Muscle of back (tissue), 13 donors: ENCODE measurements at places on chromosomes 5 and 9.

DNA sequence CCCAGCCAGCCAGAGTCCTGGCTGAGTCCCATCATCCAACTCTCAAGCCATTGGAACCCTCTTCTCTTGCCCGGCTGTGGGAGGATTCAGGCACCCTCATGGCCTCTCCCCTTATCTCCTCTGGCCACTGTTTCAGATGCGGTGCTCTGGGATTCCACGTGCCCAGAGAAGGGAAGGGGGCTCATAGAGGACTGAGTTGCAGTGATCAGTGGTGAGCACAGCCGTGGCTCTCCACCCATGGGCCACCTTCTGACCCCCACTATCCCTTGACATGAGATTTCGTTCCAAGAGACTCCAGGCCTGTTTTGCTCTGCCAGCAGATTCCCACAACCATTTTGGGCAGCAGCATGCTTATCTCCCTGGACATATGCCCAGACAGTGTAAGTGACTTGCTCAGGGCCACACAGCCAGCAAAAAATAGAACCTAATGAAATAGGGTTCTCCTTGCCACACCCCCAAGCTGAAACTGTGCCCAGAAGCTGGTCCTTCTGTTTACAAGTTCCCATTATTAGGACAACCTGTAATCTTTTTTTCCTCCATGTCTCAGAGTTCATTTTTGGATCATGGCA, 2.7 kb downstream of the GPX3 start:
- no peak for DNase-seq

DNA sequence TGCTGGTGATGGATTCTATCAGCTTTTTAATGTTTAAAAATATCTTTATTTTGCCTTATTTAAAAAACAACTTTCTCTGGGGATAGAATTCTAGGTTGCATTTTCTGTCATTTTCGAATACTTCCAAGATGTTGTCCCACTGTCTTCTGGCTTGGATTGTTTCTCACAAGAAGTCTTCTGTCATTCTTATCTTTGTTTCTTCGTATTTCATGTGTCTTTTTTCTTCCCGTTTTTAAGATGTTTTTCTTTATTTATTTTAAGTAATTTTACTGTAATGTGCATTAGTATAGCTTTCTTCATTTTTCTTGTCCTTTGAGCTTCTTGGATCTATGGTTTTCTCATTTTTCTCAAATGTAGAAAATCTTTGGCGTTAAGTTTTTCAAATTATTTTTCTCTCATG, 19.1 kb downstream of the STX17 start:
- no peak for DNase-seq

DNA sequence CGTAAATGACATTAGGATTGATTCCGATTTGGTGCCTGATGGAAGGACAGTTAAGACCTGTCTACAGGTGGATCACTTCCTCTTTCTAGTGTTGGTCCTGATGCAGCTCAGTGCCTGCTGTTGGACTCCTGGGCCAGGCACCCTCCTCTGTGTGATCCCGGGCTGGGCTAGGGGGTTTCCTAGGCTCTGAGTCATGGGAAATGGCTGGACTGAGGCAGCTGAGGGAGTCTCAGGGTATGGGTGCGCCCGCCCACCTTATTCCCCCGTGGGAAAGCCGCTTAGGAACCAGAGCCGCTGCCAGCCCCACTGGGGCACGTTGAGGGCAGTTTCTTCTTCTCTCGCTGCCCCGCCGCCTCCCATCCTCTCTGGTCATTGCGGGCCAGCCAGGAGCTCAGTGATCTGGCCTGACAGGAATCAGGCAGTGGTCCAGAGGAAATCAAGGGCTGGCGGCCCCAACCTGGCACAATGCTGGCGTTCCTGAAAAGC, 12.9 kb downstream of the TCF7 start:
- DNase-seq = no peak

- DNase-seq = peak; percentile 60
These were observed 55.6 kb upstream of the LMX1B start for GRCh38 chr9:126558051-126558665.

GRCh38 chr5:29516224-29516623, 1677.3 kb upstream of the CDH6 start:
- DNase-seq = no peak

DNA sequence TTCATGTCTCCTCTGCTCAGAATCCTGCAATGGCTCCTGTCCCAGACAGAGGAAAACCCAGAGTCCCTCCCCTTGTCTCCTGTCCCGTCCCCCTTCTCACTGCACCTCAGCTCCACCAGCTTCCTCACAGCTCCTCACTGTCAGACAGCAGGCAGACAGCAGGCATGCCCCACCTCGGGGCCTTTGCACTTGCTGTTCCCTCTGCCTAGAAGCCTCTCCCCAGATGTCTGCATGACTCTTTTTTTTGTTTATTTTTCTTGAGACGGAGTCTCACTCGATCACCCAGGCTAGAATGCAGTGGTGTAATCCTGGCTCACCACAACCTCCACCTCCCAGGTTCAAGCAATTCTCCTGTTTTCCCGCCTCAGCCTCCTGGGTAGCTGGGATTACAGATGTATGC, 8.8 kb upstream of the SLC6A7 start:
- DNase-seq = no peak

DNA sequence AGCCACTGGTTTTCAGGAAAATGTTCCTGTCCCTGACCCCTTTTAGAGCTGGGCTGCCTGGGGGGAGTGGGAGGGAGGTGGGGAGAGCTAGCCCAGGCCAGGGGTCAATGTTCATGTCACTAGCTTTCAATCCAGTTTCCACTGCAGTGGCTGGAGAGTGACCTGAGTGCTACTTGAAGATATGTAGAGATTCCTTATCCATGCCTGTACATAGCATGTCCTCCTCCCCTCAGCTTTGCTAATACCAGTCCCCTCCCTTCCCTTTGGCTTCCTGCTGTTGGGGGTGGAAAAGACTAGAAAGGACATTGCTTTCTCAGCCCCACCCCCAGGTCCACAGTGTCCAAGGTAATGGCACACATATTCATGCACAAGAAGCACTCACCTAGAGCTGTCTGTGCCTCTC, 7.8 kb downstream of the DNAJB5 start:
- no peak for DNase-seq

- DNase-seq = no peak
These were observed 71.0 kb upstream of the ICE1 start for GRCh38 chr5:5351288-5351979.

GRCh38 chr9:37908283-37908682, 4.4 kb upstream of the SLC25A51 start:
- no peak for DNase-seq

- DNase-seq = peak; percentile 3
These were observed 751.6 kb downstream of the TLR4 start for GRCh38 chr9:118455788-118456187.

GRCh38 chr9:21889673-21890072, 87.2 kb downstream of the MTAP start:
- no peak for DNase-seq

DNA sequence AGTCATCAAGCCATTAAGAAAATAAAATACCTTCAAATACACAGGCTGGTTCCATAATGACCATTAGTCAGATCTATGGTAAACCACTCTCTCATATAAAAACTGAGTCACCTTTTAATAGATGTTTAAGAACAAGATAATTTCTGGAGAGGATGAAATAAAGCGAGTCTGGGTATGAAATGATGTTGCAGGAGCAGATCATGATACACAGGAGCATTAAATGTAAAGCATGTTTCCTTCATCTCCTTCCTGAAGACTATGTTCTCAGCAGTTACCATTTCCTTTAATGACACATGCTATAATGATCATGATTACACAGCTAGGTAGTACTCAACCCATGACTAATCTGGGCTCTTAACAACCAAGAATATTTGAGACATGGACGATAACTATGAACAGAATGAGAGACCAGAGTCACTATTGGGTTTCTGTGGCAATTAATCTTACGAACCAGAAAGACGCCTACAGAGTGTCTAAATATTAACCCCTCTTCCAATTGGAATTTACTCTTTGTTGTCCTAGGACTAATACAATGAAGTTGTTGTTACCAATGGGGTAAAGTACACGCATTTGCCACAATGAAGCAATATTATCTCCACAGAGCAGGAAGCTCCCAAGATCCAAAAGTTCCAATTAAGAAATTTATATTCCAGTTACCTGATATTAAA, 105.6 kb downstream of the NR6A1 start:
- DNase-seq = no peak

GRCh38 chr9:36876056-36876455, 158.0 kb downstream of the PAX5 start:
- no peak for DNase-seq

DNA sequence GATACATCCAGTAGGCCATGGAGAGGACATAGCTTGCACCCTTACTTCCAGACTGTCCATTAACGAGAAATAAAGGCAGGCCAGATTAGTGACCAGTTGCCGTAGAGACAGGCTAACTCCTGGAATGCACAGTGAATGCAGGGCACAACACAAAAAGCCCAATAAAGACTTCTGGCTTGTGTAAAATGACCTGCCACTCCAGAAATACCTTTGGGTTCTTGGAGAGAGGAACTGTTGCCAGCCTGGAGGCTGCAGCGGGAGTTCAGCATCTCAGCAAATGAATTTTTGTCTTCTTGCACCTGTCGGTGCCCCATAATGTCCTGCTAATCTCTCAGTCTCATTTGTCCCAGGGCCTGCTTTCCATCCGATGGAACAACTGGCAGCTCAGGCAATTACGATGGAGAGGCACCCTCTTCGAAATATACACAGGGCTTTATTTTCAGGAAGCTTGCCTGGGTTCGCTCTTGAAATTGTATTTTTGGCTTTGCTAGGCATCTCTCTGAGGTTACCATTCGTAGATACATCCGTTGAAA, 538.8 kb upstream of the ZNF462 start:
- DNase-seq = no peak

GRCh38 chr5:59583151-59583809, 310.2 kb downstream of the PDE4D start:
- no peak for DNase-seq

DNA sequence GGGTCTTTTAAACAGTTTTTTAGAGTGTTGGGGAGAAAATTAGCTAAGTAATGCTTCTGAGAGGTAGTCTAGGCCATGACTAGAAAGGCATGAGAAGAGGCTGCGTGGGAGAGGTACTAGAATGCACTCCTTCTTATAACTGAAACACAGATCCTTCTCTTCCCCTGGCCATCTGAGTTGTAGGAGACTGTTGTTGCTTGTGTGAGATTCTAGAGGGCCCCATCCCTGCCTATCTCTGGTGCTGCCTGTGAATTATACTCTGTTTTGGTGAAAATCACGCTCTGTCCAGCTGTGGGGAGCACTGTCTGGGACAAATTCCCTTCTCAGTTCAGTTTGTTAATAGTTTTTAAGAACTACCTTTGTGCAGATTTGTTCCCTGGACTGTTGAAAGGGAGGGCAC, 37.5 kb downstream of the MAP1B start:
- DNase-seq = no peak

DNA sequence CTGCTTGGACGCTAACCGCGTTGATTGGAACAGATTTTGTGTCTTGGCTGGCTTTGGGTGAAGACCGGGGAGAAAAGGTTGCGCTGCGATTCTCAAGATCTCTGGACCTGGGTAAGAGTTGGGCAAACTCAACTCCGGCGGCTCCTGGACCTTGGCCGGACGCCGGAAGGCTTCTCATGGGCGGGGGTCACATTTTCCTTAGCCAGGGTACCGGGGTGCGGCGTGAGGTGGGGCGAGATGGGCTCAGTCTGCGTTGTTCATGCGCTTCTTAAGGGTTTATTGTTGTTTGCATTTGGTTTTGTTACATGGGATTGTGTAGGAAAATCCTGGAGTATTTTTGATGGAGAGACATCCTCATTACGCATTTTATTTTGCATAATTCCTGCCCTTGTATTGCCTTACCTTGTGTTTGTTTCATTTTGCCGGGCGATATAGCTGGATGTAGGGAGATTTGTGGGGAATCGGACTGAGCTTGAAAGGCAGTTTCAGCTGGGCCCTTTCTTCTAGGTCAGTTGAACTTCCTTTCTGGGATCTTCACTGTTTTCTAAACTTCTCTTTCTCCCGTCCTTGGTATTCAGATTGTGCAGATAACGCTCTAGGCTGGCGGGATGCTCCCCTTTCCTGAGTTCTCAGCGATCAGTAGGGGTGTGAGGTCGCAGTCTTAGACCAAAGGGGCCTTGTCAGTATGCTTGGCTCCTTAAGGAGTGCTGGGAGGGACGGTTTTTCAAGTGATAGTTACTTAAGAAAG, 524 bp downstream of the MEGF10 start:
- no peak for DNase-seq

- no peak for DNase-seq
These were observed 413.5 kb upstream of the ZNF462 start for GRCh38 chr9:106449336-106449927.

GRCh38 chr9:92253656-92254055, 39.8 kb downstream of the IARS1 start:
- no peak for DNase-seq

DNA sequence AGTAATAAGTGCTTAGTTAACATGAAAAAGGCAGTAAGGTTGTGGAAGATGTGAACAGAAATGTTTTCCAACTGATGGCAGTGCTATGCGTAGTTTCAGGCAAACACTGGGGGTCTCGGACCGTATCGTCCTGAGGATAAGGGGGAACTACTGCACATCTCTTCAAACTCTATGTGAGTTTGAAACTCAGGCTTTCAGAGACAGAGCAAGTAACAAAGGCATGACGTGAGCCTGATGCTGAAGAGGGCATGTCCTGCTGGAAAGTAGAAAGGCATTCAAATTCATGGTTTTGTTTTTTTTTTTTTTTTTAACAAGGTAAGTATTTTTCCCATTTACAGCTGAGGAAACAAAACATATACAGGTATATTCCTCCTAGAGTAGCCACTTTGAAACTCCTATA, 59.9 kb downstream of the TRIM36 start:
- DNase-seq = no peak

- peak; percentile 23 for DNase-seq
These were observed 144.3 kb downstream of the MUSK start for GRCh38 chr9:110812886-110813285.

DNA sequence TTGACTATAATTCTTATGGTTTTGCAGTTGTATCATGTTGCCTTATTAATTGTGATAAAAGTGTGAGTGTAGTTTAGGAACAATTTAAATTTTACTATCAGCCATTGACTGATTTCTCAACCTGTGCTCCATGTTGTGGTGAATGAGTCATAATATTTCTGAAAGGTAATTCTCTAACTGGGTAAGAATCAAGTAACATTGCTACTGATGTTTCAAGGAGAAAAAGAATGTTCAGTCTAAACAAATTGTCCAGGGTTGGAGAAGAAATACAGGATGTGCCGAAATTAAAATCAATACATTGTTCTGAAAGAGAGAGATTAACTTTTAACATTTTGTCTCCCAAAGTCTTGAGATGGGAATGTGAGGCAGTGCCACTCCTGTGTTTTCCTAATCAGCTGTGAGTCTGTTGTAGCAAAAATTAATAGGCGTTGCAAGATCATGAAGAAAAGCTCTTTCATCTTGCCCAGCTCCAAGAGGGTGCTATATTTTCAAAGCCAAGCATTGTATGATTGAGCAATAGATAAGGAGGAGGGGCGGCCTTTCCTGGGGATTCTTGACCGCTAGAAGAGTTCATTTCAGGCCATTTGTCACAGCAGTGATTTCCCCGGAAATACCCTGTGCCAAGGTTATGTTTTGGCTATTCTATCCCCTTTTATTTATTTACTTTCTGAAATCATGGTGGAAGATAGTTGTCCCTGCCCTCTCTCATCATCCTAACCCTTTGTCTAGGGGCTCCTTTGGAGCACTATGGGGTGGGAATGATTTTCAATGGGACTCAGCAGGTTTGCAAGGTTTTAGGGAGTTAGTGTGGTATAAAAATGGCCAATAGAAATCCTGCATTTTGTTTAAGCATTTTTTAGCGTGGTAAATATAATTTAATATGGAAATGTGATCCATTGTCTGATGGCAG, 151.6 kb downstream of the FOCAD start:
- DNase-seq = no peak
